ENCODE measurements at places on chromosomes 2 and 18. TPM values are rescaled to one million over a fixed set of nuclear protein-coding genes. Genes with fewer than 3 reads are reported as not detected.

DNA sequence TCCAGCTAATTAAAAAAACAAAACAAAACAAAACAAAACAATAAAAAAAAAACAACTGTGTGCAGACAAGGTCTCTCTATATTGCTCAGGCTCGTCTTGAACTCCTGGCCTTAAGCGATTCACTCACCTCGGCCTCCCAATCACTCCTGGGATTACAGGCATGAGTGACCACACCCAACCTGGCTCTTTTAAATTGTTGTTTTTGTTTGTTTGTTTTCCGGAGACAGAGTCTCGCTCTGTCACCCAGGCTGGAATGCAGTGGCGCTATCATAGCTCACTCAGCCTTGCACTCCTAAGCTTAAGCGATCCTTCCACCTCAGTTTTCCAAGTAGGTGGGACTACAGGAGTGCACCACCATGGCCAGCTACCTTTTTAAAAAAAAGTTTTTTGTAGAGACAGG, 201.6 kb downstream of the EN1 start:
- DNase-seq, result no peak

DNA sequence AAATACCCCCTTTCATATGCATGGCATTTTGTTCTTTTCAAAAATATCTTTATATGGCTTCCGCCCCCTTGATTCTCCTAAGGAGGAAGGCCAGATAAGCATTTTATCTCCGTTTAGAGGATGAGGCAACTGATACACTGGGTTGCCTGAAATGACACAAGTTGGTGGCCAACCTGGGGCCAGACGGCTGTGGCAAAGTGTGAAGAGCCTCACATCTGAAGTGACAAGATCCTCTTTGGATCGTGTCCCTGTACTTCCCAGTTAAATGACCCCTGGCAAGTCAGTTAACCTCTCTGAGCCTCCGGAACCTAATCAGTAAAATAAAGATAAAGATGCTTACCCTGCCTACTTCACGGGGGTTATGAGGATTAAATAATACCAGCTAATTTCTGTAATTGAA, 4.6 kb downstream of the SETBP1 start:
- no peak for DNase-seq

GRCh38 chr2:205539603-205540002, 142.7 kb upstream of the NRP2 start:
- no peak for DNase-seq

The XIRP2 gene
- total RNA-seq, result 0.87 TPM

GRCh38 chr2:210323003-210323402, 8.0 kb upstream of the MYL1 start:
- DNase-seq, result no peak

GRCh38 chr2:46431481-46432235, 47.7 kb upstream of the TMEM247 start:
- DNase-seq, result no peak

The RAPH1 gene
- 24.6 TPM for total RNA-seq

Data from WTC11 (cell line).